ENCODE measurements at places on chromosomes 12 and 14.

GRCh38 chr12:72839696-72840095, 567.5 kb downstream of the TRHDE start:
- no peak for DNase-seq

- DNase-seq = no peak
Measured at GRCh38 chr14:102782974-102783373, 5.7 kb downstream of the TRAF3 start.

- no peak for DNase-seq
Measured at GRCh38 chr14:63725786-63726460, 1.9 kb downstream of the SGPP1 start.

DNA sequence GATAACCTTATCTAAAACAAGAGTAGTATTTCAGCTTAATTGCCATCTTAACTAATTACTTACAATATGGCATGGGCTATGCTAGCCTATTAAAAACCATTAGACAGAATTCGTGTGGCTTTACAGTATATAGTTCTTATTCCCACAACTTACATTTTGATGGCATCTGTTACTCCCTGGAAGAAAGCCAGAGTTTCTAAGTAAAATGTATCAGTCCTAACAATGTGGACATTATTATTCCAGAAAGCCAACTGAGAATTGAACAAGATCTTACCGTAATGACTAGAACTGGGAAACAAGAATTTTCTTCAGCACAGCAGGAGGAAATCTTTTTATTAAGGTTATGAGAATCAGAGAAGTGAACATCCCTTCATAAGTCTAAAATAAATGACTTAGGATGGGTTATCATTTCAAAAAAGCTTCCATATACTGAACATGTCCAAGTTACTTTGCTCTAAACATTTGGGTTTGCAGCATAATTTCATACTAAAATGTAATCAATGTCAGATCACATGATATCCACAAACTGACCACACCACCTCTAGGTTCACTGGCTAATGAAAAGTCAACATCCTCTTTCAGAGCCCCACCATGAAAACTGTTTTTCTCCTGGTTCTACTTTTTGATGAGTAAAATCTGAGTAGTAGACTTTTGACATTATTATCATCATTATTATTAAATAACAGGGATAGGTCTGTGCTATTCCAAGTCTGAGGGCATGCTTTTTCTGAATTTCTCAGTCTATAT, 179.7 kb downstream of the SSPN start:
- no peak for DNase-seq

- no peak for DNase-seq
Measured at GRCh38 chr12:64813723-64814122, 10.7 kb upstream of the TBC1D30 start.
